ENCODE measurements at places on chromosomes 11 and 22.

DNA sequence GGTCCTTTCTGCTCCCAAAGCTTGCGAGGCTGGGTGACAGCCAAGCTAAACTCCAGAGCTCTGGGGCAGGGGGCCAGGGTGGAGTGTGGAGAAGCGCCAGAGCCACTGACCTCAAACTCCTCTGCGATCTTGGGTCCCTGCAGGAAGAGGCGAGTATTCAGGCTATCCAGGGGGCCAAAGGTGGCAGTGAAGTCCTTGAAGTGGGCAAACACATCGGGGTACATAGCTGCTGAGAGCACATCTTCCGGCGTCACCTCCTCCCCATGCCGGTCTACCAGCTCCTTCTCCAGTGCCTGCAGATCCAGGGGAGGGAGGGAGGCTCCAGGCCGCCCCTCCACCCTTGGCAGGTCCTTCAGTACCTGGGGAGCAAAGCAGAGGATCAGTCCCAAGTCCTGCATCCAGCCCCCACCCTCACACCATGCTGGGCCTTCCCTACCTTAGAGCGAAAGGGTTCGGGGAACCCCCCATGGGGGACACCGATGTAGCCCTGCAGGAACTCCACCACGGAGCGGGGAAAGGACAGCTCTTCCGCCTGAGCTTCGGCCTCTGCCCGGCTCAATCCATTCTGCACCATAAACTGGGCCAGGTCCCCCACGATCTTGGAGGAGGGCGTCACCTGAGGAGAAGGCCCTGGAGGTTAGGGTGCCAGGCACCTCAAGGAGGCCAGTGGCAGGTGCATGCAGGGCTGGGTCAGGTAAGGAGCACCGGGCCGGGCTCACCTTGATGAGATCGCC lies 6.4 kb downstream of the RCE1 start:
- no peak for DNase-seq

DNA sequence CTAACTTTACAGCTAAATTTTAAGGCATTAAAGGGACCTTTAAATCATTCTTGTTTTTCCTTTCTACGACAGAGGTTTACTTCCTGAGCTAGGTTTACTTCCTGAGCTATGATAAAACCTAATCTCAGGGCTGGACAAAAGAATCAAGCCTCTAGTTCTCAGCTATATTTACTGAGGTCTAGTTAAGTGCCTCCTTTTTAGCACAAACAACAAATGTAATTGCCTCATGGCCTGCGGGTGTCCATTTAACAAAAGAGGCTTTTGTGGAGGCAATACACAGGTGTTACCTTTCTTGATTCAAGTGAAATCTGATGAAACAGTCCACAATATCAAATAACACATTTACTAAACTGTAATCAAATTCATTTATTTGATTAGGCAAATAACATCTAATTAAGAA lies 67.3 kb downstream of the IMMP1L start:
- no peak for DNase-seq

DNA sequence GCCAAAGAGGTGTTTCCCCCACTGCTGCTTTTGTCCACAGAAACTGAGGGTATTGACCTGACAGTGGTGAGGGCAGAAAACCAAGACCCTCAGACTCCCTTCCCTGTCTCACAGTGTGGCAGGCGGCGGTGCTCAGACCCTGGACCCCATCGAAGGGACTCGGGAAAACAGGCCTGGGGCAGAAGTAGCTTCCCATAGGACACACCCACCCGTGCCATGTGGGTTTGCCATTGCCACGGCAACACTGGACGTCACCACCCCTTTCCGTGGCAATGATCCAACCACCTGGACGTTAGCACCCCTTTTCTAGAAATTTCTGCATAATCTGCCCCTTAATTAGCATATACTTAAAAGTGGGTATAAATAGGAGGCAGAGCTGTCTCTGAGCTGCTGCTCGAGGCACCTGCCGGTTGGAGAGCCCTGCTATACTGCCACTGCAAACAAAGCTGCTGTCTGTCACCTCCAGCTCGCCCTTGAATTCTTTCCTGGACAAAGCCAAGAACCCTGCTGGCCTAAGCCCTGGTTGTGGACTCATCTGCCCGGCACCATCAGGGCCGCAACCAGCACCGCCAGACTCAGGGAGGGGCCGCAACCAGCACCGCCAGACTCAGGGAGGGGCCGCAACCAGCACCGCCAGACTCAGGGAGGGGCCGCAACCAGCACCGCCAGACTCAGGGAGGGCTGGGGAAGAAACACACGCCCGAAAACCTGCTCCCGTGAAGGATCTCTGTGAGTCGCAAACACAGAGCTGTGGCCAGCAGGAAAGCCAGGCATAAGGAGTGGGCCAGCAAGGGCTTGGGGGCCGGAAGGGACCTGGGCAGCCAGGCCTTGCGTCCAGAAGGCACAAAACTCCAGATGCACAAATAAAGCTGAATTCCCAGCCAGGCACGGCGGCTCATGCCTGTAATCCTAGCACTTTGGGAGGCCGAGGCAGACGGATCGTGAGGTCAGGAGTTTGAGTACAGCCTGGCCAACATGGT lies 10.4 kb downstream of the MLC1 start:
- no peak for DNase-seq

DNA sequence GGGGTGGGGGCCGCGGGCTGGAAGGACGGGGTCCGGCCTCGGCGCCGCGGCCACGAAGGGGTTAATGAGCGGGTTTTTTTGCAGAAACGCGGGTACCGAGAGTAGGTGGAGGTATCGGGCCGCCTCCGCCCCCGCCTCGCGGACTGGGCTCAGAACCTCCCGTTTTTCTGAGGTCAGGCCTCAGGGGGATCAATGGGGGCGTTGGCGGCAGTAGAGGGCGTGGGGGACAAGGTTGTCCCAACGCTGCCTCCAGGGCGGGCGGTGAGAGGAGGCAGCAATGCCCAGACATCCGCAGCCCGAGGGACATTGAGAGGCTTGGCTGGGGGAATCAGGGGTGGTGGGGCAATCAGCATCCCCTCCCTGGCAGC lies 34.8 kb upstream of the PRODH start:
- no peak for DNase-seq

GRCh38 chr11:117185736-117186430 lies 7.3 kb downstream of the SIDT2 start:
- DNase-seq: no peak

DNA sequence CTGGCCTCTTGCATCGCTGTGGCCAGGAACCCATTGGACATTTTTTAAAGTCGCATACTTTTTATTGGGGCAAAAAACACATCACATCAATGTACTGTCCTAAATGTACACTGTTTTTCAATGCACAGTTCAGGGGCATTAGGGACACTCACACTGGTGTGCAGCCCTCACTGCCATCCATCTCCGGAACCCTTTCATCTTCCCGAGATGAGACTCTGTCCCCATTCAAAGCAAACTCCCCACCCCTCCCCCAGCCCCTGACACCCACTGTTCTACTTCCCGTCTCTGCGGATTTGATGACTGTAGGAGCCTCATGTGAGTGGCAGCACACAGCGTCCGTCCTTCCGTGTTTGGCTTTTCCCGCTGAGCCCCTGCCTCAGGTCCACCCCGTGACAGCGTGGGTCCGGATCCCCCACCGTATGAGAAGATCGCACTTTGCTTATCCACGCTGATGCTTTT lies 41.8 kb upstream of the TH start:
- no peak for DNase-seq

DNA sequence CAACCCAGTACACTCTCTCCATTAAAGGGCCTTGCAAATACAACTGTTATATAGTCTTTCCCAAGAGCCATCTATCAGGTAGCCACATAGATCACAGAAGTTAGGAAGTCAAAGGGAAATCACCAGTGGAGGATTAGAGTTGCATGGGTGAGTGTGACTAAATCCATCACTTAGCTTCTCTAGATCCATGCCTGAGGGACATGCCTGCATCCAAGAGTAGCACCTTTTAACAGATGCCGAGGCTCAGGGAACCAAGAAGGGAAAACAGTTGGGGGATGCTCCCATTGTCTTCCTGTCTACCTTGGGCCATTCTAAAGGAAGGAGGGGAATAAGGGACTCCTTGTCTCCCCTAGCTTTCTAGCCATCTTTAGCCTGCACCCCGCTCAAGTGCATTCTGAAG lies 77.9 kb downstream of the XRRA1 start:
- DNase-seq: no peak

GRCh38 chr11:63535734-63536133 lies 874 bp upstream of the PLAAT4 start:
- no peak for DNase-seq

GRCh38 chr11:84260862-84261261 lies 974.7 kb upstream of the CCDC90B start:
- no peak for DNase-seq

DNA sequence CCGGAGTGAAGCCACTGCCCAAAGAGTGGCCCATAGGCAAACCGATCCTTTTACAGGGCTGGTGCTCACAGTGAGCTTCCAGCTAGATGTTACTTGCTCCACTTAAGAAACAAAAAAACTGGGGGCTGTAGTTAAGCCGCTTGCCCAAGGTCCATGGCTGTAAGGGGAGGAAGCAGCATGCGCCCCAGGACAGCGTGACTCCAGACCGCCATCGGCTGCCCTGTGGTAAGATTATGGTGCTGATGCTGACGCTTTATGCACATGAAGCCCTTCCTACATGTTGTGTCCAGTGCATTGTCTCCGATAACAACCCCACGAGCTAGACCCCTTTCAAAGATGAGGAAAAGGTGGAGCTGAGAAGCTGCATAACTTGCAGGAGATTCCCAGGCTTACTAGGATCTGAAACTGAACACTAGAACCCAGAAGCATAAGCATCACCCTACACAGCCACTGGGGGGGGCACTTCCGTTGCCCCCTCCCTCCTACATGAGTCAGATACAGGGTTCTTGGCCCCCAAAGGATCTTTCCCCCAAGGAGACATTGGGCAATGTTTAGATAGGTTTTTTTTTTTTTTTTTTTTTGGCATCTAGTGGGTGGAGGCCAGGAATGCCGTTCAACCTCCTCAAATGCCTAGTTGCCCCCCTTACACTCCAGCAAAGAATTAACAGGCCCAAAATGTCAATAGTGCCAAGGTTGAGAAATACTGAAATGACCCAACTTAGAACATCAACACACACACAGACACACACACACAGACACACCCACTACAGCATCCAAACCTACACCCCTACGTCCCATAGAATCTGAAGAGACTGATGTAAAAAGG lies 53.9 kb downstream of the MN1 start:
- DNase-seq: no peak

DNA sequence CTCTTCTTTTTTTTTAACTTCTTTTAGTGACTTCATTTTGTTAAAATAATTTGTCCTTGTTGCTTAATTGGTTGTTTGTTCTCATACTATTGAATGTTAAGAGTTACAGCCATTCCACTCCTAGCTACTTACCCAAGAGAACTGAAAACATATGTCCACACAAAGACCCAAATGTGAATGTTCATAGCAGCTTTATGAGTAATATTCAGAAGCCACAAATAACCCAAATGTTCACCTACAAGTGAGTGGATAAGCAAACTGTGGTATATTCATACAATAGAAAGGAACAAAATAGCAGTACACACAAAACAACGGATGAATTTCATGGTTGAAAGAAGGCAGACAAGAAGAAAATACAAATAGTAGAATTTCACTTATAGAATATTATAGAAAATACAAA lies 1.4 kb upstream of the OR4D11 start:
- DNase-seq: no peak

DNA sequence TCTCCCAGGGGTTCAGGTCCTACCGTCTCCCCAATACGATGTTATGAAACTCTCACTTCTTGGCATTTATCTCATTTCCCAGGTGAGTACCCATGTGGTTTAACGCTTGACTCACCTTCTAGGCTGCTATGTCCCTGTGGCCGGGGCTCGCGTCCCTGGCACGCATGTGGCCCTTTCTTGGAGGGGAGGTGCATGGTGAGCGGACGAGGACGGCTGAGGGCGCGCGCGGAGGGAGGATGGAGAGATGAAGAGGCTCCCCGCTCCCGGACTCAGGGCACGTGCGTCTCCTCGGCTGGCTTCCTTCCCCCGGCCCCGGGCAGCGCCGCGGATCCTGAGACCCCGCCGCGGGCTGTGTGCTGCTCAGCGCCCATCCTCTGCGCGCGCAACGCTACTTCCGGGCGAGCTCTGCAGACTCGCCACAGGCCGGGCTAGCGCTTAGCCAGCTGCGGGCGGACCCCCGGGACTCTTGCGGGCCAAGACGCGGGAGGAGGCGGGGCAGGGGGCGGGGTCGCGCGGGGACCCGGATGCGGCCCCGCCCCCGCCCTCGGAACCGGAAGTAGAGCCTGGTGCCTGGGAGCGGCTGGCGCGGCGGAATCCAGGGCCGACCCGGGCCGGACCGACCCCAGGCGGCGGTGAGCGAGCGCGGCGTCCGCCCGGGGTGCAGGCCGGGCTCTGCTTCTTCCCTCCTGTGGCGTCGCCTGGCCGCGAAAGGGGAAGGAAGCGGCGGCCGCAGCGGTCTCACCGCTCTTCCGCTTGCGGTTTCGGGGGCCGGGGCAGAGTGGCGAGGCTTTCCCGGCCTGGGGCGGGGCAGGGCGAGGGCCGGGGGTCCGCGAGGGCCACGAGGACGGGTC lies at the start of gene CTTN:
CTTN (plus strand) TSS at position 547 of the 851 bp plus-strand sequence. CDS start 8,769 bp downstream, outside the sequence.
- DNase-seq: peak; percentile 29

DNA sequence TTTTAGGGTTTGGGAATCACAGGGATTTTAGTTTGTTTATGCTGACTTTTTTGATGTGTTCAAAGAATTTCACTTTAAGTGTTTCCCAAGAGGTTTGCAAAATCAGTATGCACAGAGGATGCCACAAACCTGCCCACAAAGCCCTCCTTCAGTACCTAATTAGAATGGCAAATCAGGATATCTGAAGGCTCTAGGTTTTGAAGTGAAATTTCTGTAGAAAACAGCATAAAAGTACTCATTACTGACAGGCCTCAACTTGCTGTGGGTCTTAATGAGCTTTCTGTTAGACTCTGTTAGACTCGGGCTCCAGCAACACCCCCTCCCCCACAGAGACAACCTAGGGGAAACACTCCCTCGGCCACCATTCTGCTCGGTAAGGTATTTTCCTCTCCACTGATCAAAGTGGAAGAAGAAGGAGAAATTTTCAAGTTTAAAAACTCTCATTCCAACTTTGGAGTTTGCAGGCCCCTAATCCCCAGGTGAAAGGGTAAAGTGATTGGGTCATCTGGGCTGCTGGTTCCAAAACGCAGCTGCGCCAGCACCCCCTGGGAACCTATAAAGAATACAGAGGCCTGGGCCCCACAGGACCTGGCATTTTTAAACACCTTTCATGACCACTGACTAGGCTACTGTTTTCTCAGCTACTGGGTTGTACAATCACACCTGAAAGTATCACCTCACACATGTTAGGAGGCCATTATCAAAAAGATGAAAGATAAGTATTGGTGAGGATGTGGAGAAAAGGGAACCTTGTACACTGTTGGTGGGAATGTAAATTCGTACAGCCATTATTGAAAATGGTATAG lies 67.5 kb downstream of the PLEKHA7 start:
- no peak for DNase-seq

GRCh38 chr22:41334215-41334614 lies 32.9 kb downstream of the ZC3H7B start:
- DNase-seq: no peak

- DNase-seq: no peak
These were observed 346.5 kb upstream of the SYN3 start for GRCh38 chr22:33404723-33405122.
